ENCODE measurements at places on chromosomes 4 and X.

- peaks cover 9% of the 10 kb centered on the region for H3K27me3 ChIP-seq
- H3K4me1 ChIP-seq = no peaks in the 10 kb centered on the region
These were observed 77.5 kb upstream of the SMARCA5 start for GRCh38 chr4:143435955-143436354.

- H3K27me3 ChIP-seq = no peaks in the 10 kb centered on the region
- no peak overlapping the region for H3K4me3 ChIP-seq
- H3K27ac ChIP-seq = no peak overlapping the region
- DNase-seq = no peak
These were observed 55.9 kb downstream of the PCDH18 start for GRCh38 chr4:137476345-137476744.

- DNase-seq = peak; percentile 52
- H3K36me3 ChIP-seq = peaks cover 10% of the 10 kb centered on the region
- no peaks in the 10 kb centered on the region for H3K27me3 ChIP-seq
- peak overlapping the region; percentile 83 for H3K4me3 ChIP-seq
These were observed 2.1 kb downstream of the GAB3 start for GRCh38 chrX:154748712-154749339.

DNA sequence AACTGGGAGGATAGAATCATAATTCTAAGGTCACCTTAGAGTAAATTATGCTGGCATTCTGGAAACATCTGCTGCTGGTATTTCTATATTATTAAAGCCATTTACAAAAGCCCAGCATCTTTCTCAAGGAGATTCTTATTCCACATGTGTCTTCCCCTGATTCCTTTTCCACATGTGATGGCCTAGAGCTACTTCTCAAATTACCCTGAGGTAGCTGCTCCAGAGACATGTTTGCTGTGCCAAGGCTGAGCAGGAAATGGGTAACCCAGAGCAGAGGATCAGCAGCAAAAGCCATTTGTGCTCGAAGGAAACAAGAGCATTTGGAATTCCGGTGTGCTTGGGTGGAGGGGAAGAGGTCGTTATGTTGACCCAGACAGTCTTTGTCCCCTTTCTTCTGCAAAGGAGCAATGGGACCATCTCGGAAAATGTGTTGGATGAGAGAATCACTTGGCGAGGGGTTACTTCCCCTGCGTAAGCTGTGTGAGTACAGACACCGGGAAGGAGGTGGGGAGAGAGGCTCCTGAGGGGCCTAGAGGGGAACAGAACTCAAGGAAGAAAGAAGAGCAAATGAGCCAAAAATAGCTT, 24.6 kb downstream of the TSC22D3 start:
- no peaks in the 10 kb centered on the region for H3K27me3 ChIP-seq
- DNase-seq = no peak
- H3K27ac ChIP-seq = no peak overlapping the region
- peaks cover 7% of the 10 kb centered on the region for H3K4me1 ChIP-seq
- no peaks in the 10 kb centered on the region for H3K36me3 ChIP-seq
- H3K4me3 ChIP-seq = no peak overlapping the region

GRCh38 chr4:4502694-4503311, 39.0 kb downstream of the STX18 start:
- H3K27ac ChIP-seq = no peak overlapping the region
- H3K4me3 ChIP-seq = peak overlapping the region; percentile 59
- peaks cover 17% of the 10 kb centered on the region for H3K4me1 ChIP-seq
- H3K27me3 ChIP-seq = no peaks in the 10 kb centered on the region
- no peaks in the 10 kb centered on the region for H3K36me3 ChIP-seq
- DNase-seq = no peak

GRCh38 chr4:13248621-13249298, 235.4 kb downstream of the RAB28 start:
- no peaks in the 10 kb centered on the region for H3K36me3 ChIP-seq
- H3K4me1 ChIP-seq = no peaks in the 10 kb centered on the region
- no peak overlapping the region for H3K4me3 ChIP-seq
- no peak for DNase-seq

DNA sequence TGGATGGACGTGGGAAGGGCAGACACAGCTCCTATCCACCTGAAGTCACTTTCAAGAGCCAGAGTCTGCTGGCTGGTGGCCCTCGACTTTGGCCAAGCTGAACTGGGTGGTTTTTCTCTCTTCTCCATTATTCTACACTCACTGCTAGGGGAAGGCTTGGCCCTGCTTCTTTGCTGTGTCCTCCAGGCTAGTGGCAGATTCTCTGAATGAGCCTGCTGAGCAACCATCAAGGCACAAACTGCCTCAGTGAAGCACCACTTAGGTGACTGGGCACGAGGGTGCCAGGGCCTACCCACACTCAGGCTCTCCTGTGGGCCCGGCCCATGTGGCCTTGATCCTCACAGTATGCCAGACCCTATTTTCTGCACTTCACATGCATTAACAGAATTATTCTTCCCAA, 92.0 kb downstream of the PJA1 start:
- no peaks in the 10 kb centered on the region for H3K36me3 ChIP-seq
- H3K4me1 ChIP-seq = no peaks in the 10 kb centered on the region
- H3K27me3 ChIP-seq = no peaks in the 10 kb centered on the region
- H3K4me3 ChIP-seq = no peak overlapping the region
- DNase-seq = no peak

DNA sequence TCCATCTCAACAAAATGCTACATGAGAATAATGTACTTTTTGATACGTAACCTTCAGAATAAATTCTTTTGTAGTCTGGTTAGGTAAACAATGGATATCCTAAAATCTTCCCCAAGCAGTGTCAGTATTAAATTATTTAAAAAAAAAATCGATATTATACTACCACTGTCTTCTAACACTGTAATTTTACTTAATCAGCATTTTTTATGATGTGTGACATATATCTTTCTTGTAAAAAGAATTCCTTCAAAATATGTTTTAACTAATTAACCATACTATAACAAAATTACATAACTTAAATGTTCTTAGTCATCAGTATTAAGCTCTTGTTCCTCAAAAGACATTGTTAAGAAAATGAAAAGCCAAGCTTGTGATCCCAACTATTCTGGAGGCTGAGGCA, 12.5 kb downstream of the OTUD4 start:
- H3K36me3 ChIP-seq = peaks cover 72% of the 10 kb centered on the region
- peaks cover 24% of the 10 kb centered on the region for H3K4me1 ChIP-seq
- DNase-seq = no peak
- peak overlapping the region; percentile 3 for H3K27ac ChIP-seq
- no peaks in the 10 kb centered on the region for H3K27me3 ChIP-seq
- H3K4me3 ChIP-seq = no peak overlapping the region

- H3K27me3 ChIP-seq = no peaks in the 10 kb centered on the region
- H3K36me3 ChIP-seq = no peaks in the 10 kb centered on the region
- no peak for DNase-seq
- no peak overlapping the region for H3K27ac ChIP-seq
These were observed 101.8 kb upstream of the GUCY1A1 start for GRCh38 chr4:155564880-155565279.

- H3K27ac ChIP-seq = no peak overlapping the region
- no peak overlapping the region for H3K4me3 ChIP-seq
- peaks cover 5% of the 10 kb centered on the region for H3K27me3 ChIP-seq
- no peaks in the 10 kb centered on the region for H3K4me1 ChIP-seq
- no peak for DNase-seq
These were observed 64.1 kb upstream of the UXT start for GRCh38 chrX:47723083-47723482.

GRCh38 chrX:15384304-15384703, at the start of gene VEGFD:
Gene VEGFD (minus strand): TSS chrX:15384413. CDS start chrX:15383946, 467 bp downstream.
- no peak within 1 kb of the TSS for H3K4me3 ChIP-seq
- H3K27me3 ChIP-seq = peaks cover 7% of the 10 kb centered on the region
- no peaks in the 10 kb centered on the region for H3K36me3 ChIP-seq
- H3K4me1 ChIP-seq = no peaks in the 10 kb centered on the region
- H3K27ac ChIP-seq = no peak within 1 kb of the TSS
- no peak for DNase-seq

DNA sequence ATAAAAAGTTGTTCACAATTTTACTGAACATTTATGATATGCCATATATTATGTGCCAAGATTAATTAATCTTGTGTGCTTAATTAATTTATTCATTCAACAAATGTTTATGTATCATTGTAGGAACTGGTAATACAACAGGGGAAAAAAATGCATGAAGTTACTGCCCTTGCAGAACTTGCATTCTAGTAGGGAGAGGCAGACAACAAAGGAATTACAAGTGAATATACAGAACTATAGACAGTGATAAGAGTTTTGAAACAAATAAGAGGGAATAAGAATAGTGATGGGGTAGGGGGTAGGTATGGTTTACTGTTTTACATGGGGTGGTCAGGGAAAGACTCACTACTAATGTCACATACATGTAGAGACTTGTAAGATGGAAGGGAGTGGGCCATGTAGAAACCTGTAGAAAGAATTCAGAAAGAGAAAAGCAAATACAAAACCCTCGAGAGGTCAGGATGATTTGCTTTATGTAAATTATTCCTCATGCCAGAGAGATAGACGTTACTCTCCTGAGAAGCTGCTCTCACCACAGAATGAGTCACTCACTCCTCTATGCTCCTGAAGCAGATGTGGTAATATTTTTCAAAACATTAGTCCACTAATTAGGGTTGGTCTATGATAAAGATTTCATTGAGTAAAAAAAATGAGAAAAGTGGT, 855.0 kb upstream of the GRID2 start:
- no peak overlapping the region for H3K4me3 ChIP-seq
- H3K36me3 ChIP-seq = no peaks in the 10 kb centered on the region
- DNase-seq = no peak
- no peaks in the 10 kb centered on the region for H3K27me3 ChIP-seq
- no peak overlapping the region for H3K27ac ChIP-seq

DNA sequence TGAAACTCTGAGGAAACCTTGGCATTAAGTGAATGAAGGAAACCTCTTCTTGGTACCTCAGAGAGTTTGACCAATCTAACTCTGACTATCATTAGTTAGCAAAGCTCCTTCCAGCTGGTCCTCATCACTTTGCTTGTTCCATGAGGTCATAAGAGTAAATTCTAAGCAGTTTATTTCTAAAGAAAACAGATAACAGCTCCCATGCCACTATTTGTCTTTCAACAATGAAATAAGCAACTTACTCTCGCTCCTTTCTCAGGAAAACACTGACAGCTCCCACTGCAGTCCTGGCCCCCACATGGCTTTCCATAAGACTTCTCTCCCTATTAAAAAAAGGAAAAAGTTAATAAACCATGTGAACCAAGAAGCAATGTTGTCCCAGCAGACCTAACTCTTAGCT, 127.7 kb downstream of the COL4A6 start:
- H3K36me3 ChIP-seq = no peaks in the 10 kb centered on the region
- no peak for DNase-seq
- no peak overlapping the region for H3K27ac ChIP-seq
- no peak overlapping the region for H3K4me3 ChIP-seq

DNA sequence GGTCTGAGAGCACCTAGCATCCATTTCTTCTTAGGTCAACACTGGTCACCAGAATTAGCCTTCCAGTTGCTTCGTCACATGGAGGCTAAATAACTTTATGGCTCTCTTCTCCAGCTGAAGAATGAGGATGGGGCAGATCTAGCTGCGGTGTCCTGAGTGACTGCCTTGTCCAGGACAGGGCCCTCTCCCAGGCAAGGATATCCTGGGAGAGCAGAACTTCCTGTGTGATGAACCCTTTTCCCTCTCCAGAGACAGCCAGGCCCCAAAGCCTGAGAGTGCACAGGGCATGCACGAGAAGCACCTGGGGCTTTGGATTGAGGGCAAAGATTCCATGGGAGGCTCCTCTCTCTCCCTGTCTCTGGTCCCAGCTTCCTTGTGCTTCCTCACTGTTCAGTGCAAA, 108.2 kb upstream of the MAMLD1 start:
- H3K27me3 ChIP-seq = peaks cover 9% of the 10 kb centered on the region
- H3K4me1 ChIP-seq = peaks cover 5% of the 10 kb centered on the region
- DNase-seq = no peak
- H3K36me3 ChIP-seq = no peaks in the 10 kb centered on the region
- no peak overlapping the region for H3K4me3 ChIP-seq

DNA sequence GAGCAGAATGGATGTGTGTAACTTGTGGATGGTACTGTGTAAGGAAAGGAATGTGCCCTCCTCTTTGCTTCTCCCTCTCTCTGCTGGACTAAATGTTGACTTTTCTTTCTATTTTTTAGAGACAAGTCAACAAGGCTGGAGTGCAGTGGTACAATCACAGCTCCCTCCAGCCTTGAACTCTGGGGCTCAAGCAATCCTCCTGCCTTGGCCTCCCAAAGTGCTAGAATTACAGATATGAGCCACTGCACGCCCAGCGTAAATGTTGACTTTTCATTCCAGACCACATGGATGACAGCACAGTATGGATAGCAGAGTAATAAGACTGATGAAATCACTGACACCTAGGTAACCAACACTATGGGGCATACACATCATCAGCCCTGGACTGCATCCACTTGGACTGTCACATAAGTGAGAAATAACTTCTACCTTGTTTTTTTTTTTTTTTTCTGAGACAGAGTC, 5.1 kb upstream of the RPS3A start:
- no peak overlapping the region for H3K4me3 ChIP-seq
- no peak overlapping the region for H3K27ac ChIP-seq
- H3K27me3 ChIP-seq = peaks cover 20% of the 10 kb centered on the region
- H3K36me3 ChIP-seq = peaks cover 7% of the 10 kb centered on the region

- H3K27ac ChIP-seq = no peak overlapping the region
- no peak overlapping the region for H3K4me3 ChIP-seq
- DNase-seq = no peak
- no peaks in the 10 kb centered on the region for H3K27me3 ChIP-seq
- peaks cover 2% of the 10 kb centered on the region for H3K36me3 ChIP-seq
- no peaks in the 10 kb centered on the region for H3K4me1 ChIP-seq
These were observed 1478.9 kb downstream of the RPA4 start for GRCh38 chrX:98362630-98363029.

DNA sequence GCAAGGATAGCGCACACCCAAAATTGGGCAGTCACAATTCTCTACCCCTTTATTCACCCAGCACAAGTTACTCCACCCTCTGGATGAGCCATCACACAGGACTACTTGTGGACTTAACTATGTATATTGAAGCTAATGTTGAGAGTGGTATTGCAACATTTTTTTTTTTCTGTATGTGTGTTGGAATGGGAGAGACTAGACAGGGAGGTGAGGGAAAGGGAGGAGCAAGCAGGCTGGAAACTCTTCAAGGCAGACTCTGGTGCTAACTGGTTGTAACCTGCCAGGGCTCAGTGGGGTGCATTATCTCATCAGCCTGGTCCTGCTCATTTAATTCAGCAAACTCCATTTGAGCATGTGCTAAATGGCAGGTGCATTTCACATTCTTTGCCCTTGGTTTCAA, 18.4 kb upstream of the CWH43 start:
- peaks cover 6% of the 10 kb centered on the region for H3K27me3 ChIP-seq
- no peaks in the 10 kb centered on the region for H3K36me3 ChIP-seq
- no peaks in the 10 kb centered on the region for H3K4me1 ChIP-seq
- no peak overlapping the region for H3K27ac ChIP-seq
- no peak overlapping the region for H3K4me3 ChIP-seq

- DNase-seq = no peak
- no peak overlapping the region for H3K4me3 ChIP-seq
- H3K36me3 ChIP-seq = no peaks in the 10 kb centered on the region
- no peaks in the 10 kb centered on the region for H3K4me1 ChIP-seq
- no peak overlapping the region for H3K27ac ChIP-seq
- H3K27me3 ChIP-seq = peaks cover 9% of the 10 kb centered on the region
These were observed 147.3 kb downstream of the HS6ST2 start for GRCh38 chrX:132810964-132811712.

Data from effector memory CD8-positive, alpha-beta T cell (primary cell).